NCI-H460 (cell line): ENCODE measurements at places on chromosomes 5 and 9.
A peak's percentile ranks its signal among the peaks of the same experiment; 100 is the strongest.

DNA sequence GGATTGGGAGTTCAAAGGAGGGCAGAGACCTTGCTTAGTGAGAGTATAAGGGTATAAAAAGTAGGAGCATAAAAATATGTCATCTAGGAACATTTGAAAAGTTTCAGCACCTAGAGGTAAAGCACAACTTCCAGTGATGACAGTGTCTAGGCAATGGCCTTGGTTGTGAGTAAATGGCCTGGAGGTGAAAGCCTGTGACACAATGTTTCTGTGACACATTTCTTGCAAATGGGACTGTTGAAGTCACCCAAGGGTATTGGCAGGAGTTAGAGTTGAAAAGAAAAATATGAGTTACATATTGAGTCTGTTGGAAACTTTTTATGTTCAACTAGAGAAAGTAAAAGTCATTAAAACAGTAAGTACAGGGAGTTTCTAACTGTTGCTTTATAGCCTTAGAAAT lies 14.8 kb downstream of the C5orf47 start:
- no peak for DNase-seq

DNA sequence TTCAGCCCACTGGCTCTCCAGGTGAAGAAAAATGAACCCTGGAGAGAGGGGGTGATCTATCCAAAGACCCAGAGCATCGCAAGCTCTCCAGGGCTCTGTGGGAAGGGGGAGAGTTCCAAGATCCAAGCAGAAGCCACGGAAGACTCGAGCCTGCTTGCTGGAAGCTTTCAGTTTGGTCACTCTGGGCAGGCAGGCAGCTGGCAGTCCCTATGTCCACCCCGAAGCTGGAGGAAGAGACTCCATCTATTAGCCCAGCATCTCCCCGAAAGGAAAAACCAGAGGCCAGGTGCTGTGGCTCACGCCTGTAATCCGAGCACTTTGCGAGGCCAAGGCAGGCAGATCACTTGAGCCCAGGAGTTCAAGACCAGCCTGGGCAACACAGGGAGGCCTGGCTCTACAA lies 10.7 kb upstream of the SPARC start:
- DNase-seq = no peak

DNA sequence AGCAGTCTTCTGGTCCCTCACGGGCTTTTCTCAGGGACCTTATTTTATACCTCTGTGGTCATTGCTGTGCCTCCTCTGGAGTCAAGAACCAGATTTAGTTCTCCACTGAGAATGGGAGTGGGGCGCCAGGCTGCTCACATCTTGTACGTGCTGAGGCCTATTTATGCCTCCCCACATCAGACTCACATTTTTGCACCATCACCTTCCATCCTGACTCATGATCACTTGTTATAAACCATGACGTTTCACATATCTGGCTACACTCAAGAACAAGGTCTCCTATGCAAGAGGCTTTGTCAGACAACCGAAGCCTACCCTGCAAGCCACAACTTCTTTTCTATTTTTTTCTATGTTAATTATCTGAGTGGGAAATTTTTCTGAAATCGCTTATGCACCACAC lies 10.7 kb downstream of the PRUNE2 start:
- DNase-seq = no peak

DNA sequence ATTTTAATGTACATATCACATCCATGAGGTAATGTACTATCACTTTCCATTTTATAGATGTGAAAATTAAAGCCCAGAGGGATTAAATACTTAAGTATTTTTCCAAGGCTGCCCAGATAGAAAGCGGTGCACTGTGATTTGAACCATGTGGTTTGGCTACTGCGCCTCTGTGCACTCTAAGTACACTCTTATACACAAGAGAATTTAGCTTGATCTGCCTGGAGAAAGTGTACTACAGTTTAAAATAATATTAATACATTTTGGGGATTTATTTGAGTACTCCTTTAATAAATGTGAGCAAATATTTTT lies 360.4 kb upstream of the ACTBL2 start:
- DNase-seq = no peak

GRCh38 chr5:137741-138140 lies 45.8 kb downstream of the PLEKHG4B start:
- DNase-seq = no peak

GRCh38 chr5:57366744-57367143 lies 115.9 kb downstream of the ACTBL2 start:
- peak; percentile 70 for DNase-seq

- DNase-seq = no peak
Observed at GRCh38 chr5:90612919-90613318, 54.3 kb downstream of the ADGRV1 start.

GRCh38 chr5:50700706-50701105 lies 34.3 kb downstream of the PARP8 start:
- DNase-seq = no peak

GRCh38 chr5:167797933-167798332 lies 493.5 kb upstream of the WWC1 start:
- peak; percentile 8 for DNase-seq

DNA sequence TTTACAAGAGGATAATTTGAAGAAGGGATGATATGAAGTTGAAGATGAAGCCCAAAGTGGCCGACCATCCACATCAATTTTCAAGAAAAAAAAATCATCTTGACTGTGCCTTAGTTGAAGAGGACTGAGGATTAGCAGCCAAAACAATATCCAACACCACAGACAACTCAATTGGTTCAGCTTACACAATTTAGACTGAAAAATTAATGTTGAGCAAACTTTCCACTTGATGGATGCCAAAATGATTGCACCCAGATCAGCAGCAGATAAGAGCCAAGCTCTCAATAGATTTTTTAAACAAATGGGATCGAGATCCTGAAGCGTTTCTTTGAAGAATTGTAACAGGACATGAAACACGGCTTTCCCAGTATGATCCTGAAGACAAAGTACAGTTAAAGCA lies 163.2 kb downstream of the GADD45G start:
- no peak for DNase-seq

GRCh38 chr5:133531178-133531577 lies 81.2 kb downstream of the FSTL4 start:
- no peak for DNase-seq

GRCh38 chr9:9560382-9561035 lies 1052.3 kb downstream of the PTPRD start:
- no peak for DNase-seq

DNA sequence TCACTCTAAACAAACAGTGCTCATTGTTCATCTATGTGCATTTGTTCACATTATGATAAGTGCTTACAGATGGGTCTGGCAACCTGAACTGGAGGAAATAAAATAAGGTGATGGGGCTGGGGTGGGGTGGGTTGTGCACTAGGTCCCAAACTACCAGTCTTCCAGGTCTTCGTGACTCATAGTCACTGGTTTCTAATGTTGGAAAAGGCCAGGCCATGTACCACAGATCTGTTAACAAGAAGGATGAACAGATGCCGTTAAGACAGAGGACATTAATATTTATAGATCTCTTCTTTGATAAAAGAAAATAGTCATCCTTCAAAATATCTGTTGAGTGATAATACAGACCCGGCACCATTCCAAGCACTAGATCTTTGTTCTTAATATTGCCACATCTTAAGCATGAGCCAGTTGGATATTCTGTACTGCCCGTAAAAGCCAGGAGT lies 71.4 kb upstream of the STARD4 start:
- DNase-seq = no peak

DNA sequence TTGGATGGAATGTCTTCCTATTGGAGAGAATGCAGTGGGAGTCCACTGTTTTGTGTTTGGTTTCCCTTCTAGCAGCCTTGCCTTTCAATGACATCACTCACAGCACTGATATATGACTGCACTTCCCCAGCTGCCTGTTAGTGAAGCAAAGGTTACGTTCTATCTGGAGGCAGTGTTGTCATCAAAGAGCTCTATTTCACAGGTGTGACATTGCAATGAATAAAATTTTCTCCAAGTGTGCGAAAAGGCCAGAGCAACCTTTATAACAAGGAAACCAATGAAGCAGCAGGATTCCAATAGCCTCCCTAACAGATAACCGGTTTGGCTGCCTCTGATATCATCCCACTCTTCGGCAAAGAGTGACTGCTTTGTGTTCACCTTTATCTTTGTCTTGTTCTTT lies 523.5 kb upstream of the ZNF608 start:
- no peak for DNase-seq

GRCh38 chr5:134240421-134240962 lies 14.6 kb upstream of the PPP2CA start:
- no peak for DNase-seq

DNA sequence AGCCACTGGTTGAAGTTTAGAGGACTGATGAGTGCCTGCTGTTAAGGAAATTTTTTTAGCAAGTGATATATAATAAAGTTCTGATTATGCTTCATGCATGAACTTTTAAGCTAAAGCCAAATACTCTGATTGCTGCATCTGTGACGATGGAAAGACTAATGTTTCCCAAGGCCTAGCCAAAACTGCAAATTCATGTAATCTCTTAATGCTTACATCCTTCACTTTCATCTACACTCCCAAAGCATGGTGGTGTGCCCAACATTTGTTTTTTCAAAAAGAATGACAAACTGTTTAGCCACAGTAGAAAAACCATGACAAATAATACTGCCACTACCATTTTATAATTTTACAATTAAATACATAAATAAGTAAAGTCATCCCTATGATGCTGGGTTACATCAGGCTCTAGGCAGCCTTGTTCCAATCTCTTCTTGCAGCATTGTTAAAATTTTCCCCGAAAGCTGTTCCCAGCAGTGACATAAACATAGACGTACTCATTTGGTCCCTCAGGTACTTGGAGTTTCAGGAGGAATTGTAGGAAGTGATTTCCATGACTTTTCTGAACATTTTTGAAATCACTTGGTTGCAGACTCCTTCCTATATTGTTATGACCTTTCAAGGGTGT lies 625.3 kb upstream of the DMAC1 start:
- no peak for DNase-seq

DNA sequence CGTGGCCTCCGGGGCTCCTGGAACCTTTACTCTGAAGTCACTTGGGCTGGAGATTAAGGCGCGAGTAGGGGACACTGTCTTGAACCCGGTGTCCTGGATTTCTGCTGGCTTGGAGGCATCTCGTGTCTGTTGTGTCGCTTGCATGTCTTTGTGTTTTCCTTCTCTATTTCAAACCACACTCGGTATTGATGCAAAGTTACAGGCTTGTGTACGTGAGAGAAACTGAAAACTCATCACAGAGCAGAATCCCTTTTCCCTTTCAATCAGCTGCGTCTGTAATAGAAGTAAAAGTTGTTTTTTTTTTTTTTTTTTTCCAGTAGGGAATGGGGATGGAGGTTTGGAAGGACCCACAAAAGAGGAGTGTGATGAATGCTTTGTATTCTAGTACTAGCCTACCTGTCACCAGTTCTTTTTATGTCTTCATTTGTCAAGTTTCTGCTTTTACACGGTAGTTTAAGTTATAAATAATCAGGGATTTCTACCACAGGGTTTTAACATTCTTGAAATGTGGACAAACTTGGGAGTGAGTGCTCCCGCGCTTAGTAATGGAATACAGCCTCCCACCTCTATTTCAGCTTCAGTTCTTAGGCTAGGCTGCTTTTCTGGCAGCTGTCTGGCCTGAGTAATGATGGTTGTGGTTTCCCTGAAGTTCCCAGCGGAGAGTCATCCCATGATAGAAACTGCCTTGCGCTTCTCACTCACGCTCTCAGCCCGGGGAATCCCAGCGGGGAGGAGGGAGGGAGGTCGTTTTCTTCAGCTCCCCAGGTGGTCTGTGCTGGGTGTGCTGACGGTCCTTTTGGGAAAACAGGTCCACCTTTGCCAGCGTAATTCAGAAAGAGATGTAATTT lies 763 bp downstream of the TJP2 start:
- DNase-seq = no peak

DNA sequence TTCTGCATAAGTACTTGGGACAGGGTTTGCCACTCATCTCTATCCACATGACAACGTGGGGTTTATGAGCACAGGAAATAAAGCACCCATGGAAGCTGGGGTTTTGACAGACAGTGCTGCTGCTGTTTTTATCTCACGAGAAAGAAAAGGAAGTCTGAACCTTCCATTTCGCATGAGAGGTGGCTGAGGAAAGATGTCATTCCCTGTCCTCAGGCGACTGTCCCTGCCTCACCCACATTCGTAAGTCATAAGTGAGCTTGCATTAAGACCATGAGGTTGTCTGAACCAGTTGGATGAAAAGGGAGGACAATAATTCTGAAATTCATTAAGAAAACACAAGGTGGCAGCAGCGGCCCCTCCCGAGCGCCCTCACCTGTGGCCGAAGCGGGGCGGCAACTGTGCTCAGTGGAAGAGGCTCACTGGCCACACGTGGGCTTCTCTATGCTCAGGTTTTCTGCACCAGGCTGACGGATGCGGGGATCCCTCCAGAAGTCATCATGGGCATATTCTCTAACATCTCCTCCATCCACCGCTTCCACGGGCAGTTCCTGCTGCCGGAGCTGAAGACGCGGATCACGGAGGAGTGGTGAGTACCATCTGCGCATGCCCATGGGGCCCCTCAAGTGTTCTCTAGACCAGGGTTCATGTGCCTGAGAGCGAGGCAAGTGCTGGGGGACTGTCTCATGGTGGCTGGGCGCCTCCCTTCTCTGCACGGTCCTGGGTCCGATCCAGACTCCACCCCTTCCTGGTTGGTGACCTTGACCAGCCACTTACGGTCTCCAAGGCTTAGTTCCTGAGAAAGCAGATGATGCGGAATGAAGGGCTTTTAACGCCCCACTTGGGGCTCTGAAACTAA lies 54.7 kb upstream of the SUSD3 start:
- DNase-seq = peak; percentile 71

DNA sequence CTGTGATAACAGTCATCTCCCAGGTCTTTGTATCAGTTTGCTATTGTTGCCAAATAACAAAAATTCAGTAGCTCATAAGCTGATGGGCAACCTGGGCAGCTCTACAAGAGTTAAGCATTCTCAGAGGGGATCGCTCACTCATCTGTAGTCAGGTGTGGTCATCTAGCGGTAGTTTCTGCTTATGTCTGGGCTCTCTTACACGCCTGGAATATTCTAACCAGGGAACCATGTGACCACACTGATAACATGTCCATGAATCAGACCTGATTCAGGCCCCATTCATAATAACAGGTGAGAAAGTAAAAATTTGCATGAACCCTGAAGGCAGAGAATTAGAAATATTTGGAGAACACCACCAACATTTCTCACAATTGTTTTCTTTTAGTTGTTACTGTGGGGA lies 576.1 kb downstream of the SLCO4C1 start:
- no peak for DNase-seq

GRCh38 chr9:23635276-23635675 lies 190.8 kb downstream of the ELAVL2 start:
- DNase-seq = no peak

DNA sequence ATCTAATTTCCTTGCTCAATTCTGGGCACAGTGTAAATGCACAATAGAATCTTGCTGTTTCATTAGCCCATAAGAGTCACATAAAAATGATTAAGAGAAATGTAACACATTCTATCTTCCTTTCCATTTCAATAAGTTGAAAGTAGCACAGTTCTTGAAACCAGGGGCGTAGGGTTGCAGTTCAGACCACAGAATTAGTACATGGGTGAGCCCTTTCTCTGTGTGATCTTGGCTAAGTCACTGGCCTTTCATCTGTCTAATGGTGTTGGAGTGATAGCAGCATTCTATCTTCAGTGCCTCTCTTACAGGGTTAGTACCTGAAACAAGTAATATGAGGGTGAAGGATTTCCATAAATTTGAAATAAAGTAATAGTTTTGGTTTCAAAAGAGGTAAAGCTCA lies 445.3 kb upstream of the ZNF462 start:
- no peak for DNase-seq

GRCh38 chr5:71475788-71476384 lies 20.4 kb downstream of the BDP1 start:
- peak; percentile 26 for DNase-seq
